ENCODE measurements at places on chromosomes 6 and 20.

- peak; percentile 71 for DNase-seq
Measured at GRCh38 chr6:138289739-138290138, 71.4 kb upstream of the PBOV1 start.

- DNase-seq, result no peak
Measured at GRCh38 chr6:50961611-50962010, 142.9 kb downstream of the TFAP2B start.

DNA sequence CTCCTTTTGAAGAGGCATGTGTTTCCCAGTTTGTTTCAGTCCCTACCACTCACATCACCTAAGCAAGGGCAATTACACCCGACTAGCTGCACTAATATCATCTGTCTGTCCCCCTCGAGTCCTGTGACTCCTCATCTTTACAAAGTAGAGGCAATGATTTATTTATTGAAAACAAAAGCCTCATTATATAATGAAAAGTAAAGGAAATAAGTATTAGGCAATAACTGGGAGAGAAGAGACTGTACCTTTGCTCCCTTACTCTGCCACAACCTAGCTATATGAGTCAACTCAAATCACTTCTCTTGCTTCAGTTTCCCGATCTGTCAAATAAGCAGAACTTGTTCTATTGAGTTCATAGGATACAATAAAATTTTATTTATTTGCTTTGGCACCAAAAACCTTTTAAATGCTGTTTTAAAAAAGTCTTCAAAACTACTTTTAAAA, 38.9 kb downstream of the CSNK2A1 start:
- no peak for DNase-seq

GRCh38 chr6:17589406-17590096, 10.6 kb upstream of the FAM8A1 start:
- no peak for DNase-seq

- DNase-seq, result no peak
Measured at GRCh38 chr6:106083618-106084017, 2.5 kb upstream of the PRDM1 start.

DNA sequence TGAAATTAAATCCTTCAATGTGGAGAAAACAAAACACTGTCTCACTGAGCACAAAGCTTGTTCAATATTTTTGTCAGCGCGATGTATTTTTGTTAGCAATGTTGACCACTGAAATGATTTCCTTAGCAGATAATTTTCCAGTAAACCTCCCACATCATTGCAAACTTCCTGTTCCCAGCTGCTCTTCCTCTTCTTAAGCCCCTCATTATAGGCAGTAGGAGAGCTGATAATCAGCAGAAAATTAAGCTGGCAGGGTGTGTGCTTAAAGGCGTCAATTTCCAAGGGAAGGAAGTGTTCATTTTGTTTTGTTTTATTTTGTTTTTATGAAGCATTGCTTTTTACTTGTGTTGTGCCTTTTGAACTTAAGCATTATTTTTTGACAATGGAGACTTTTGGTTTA, 29.1 kb upstream of the TMEM14A start:
- DNase-seq, result no peak

- no peak for DNase-seq
Measured at GRCh38 chr6:145508107-145508506, 227.2 kb downstream of the EPM2A start.

GRCh38 chr6:110048221-110048875, 70.2 kb downstream of the GPR6 start:
- DNase-seq, result no peak

- DNase-seq, result no peak
Measured at GRCh38 chr6:34906826-34907225, 17.8 kb downstream of the ANKS1A start.

- no peak for DNase-seq
Measured at GRCh38 chr6:145225500-145225899, 509.8 kb downstream of the EPM2A start.

DNA sequence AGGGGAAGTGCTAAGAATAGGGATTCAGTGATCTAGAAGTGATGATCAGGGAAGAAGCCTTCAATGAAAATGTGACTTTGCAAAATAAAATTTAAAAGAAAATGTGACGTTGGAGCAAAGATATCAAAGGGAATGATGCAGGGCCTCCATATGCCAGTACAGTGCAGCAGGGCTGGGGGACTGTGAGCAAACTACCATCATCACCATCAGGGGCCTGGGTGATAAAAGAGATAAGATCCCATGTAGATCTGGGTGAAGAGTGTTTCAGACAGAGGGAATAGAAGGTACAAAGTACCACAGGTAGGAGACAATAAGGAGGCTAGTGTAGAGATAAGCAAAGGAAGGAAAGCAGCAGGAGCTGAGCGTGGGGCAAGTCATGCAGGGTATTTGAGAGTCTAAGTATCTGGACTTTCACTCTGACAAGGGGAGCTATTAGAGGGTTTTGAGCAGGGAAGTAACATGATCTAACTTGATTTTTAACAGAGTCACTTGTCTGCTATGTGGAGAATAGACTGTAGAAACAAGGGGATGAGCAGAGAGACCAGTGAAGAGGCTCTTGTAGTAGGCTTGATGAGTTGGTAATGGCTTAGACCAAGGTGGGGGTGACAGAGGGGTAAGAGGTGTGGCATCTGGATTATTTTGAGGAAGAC, 295.6 kb downstream of the ZFAND3 start:
- no peak for DNase-seq

DNA sequence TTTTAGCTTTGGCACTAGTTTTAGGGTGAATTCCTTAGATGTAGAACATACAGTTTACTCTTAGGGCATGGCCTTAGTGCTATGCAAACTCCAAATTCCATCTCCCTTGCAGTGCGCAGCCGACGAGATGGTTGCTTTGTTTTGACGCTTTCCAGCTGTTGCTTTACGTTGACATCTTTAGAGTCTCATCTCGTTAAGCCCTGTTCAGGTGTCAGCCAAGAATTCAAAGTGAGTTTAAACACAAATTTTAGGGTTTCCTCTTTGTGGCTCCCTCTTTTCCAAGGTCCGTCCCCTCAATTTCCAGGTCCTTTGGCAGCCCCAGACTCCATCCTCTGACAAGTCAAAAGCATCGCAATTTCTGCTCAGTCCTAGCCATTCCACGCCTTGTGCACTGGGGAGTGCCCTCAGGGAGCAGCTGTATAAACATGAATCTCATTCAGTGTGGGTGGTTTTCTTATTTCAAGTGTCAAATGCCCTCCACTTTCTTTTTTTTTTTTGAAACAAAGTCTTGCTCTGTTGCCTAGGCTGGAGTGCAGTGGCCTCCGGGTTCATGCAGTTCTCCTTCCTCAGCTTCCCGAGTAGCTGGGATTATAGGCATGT, 14.1 kb upstream of the MAK start:
- no peak for DNase-seq

DNA sequence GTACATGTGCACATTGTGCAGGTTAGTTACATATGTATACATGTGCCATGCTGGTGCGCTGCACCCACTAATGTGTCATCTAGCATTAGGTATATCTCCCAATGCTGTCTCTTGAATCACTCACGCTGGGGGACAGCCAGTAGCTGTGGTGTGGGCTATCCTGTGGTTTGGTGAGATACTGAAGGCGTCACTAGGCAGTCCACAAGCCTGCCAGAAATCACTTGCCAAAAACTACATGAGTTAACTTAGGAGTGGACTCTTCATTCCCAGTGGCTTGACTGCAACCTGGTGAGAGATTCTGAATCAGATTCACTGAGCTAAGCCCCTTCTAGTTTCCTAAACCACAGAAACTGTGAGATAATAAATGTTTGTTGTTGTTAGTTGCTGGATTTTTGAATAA, 191.3 kb downstream of the TSHZ2 start:
- DNase-seq, result no peak

DNA sequence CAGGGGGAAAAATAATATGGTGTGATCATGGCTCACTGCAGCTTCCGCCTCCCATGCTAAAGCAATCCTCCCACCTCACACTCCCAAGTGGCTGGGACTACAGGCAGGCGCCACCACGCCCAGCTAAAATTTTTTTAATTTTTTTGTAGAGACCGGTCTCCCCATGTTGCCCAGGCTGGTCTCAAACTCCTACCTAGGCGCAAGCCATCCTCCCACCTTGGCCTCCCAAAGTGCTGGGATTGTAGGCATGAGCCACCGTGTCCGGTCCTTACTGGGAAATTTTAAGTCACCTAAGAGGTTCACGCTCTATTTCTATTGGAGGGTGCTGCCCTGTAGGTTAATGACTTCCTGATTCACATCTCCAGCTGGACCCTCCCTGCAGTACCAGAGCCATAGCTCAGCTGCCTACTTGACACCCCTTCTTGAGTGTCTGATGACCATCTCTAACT, 626 bp upstream of the CDK5RAP1 start:
- no peak for DNase-seq

- DNase-seq, result peak; percentile 59
Measured at GRCh38 chr20:38601216-38602184, at the start of gene ARHGAP40. ARHGAP40 (plus strand) TSS chr20:38601809.

DNA sequence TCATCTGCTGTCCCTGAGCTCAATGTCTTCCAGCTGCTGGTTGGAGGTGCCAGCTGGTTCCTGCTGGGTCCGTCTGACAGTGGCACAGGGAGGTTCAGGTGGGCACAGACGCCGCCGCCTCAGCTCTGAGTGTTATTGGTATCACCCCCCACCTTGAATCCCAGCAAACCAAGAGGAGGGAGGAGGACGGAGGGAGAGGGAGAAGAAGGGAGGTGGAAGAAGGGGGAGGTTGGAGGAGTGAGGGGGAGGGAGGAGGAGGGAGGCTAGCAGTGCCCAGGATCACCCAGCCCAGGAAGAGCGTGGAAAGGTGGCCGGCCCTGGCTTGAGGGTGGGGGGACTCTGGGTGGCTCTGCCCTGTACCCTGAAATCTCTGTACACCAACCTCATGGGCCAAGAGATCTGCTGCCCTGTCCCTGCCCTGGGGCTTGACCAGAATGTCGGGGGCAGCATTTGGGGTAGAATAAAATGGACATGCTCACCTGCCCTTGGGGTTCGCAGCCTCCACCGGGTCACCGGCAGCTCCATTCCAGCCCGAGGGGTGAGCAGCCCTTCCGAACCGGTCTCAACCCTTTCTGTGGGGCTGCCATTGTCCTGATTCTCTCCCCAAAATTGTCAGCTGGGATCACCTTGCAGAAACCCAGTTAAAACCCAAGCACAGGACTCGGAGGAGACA, 17.1 kb downstream of the NTSR1 start:
- no peak for DNase-seq

DNA sequence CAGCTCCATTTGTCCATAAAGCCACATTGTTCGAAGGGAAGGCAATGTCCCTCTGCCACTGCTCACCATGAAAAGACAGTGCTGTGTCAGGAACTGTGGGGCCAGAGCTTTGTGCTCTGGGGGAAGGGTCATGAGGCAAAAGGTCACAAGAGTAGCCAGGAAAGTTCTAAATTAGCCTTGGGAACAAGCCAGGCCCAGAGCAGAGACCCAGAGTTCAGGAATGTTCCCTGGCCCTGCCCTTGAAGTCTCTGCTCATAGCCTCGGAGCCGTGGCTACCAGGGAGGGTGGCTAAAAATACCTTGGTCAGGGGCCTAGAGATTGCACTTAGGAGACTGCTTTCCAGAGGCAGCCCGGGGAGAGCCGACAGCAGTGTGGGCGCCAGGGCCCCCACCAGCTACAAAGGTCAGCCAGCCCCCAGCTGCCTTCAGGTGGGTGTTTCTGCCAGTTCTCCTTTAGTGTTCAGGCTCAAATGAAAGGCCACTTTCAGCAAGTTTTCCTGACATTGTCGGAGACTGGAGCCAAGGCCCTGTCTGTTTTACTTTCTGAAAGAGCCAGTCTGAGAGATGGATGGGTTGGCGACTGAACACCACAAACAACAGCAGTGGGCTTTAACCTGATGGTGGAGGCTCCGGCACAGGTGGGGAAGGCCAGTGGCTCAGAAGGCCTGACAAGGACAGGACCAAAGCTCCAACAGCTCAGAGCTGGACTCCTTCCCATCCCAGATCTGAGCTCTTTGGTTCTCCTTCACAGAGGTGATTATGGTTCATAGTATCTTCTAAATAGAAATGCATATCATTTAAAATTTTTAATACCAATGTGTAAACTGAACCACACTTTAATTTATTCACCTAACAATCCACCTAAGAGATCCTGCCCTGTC, 76.2 kb downstream of the CDH26 start:
- no peak for DNase-seq

GRCh38 chr20:37520419-37520955, 563 bp upstream of the NNAT start:
- DNase-seq, result no peak

DNA sequence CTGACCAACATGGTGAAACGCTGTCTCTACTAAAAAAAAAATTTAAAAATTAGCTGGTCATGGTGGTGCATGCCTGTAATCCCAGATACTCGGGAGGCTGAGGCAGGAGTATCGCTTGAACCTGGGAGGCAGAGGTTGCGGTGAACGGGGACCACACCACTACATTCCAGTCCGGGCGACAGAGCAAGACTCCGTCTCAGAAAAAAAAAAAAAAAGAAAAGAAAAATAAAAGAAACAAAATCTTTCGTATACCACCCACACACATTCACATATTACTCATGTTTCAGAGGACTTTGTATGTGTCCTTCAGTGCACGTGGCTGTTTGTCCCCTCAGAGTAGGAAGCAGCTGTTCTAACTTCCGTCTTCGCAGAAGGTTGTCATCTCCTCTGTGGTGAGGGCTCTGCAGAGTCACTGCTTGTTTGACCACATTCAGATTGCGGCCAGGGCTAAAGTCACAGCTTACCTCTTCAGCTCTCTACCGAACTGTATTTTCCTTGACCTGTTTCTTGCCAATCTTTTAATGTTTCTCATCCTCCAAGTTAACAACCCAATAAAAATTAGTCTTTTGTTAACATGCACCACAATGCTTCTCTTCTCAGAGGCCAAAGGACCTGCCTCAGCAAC, 36.6 kb upstream of the HIVEP1 start:
- DNase-seq, result no peak

GRCh38 chr20:40354880-40355279, 334.2 kb downstream of the MAFB start:
- DNase-seq, result no peak

- no peak for DNase-seq
Measured at GRCh38 chr6:168037242-168037641, 39.8 kb downstream of the KIF25 start.

GRCh38 chr20:9358001-9358400, 156.4 kb upstream of the LAMP5 start:
- DNase-seq, result no peak

DNA sequence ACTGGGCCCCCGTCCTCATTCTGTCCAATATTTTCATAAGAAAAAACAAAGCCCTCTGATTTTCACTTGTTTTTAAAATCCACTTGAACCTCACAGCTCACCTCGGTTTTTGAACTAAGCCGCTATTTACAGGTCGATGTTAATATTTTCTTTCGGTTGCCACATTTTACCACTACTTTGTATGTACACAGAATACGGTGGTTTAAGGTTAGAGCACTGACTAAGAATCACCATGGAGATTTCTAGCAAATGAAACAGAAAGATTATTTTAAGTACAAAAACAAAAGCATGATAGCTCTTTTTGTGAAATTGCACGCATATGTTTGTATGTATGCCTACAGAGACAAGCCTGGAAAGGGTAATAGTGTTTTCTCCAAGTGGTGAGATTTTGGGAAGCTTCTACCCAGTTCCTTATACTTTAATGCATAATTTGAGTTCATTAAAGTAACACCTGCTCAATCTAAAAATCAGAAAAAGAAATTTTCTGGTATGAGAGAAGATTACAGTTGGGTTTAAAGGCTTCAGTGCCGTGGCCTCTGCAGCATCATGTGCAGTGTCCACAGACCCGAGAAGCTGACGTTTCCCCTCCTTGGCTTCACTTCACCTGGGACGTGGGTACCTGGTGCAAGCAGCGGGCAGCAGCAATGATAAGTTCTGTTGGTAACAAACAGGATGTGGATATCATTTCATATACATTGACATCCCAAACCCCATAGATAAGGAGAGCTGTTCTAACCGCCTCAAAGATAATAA, 144.0 kb downstream of the UST start:
- DNase-seq, result no peak

GRCh38 chr6:20605061-20605460, 70.8 kb downstream of the CDKAL1 start:
- DNase-seq, result no peak
